Activated naive CD4-positive, alpha-beta T cell treated with anti-CD3 and anti-CD28 coated beads, Interleukin-2, amount 50 U/mL, for 72 hours (primary cell): ENCODE measurements at places on chromosomes 6 and 20.

DNA sequence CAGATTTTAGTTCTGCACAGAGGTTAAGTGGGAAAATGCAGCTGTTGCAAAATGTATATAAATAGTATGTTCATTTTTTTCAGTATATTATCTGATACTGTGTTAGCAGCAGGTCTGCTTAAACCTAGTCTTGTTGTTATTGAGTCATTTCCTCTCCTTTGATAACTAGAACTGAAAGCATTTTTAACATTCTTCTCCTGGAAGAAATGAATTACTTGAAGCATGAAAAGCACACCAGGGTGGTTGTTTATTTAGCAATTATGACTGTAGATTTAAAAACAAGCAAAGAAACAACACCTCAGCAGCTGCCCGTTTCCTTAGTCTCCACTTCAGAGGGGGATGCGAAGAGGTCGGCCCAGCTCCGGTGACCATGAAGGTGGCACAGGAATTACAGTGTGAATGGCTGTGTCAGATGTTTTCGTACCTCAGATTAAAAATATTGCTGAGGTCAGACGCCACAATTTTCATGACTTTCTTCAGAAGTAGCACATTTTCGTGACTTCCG, 53.5 kb downstream of the GOPC start:
- no peak for DNase-seq

GRCh38 chr20:34995192-34995591, 39.5 kb downstream of the MYH7B start:
- DNase-seq, result no peak

- DNase-seq, result no peak
Observed at GRCh38 chr6:12963567-12963966, 247.0 kb downstream of the PHACTR1 start.

GRCh38 chr6:25297039-25297441, 17.9 kb downstream of the CARMIL1 start:
- no peak for DNase-seq

GRCh38 chr6:712805-713204, 19.9 kb upstream of the EXOC2 start:
- DNase-seq, result no peak

GRCh38 chr6:106555767-106556166, 73.5 kb downstream of the RTN4IP1 start:
- DNase-seq, result no peak

GRCh38 chr6:52868240-52868639, 27.6 kb upstream of the GSTA5 start:
- DNase-seq, result no peak

GRCh38 chr6:6512711-6513110, 75.8 kb upstream of the LY86 start:
- DNase-seq, result no peak

GRCh38 chr6:18422136-18422535, 35.0 kb downstream of the RNF144B start:
- DNase-seq, result no peak

DNA sequence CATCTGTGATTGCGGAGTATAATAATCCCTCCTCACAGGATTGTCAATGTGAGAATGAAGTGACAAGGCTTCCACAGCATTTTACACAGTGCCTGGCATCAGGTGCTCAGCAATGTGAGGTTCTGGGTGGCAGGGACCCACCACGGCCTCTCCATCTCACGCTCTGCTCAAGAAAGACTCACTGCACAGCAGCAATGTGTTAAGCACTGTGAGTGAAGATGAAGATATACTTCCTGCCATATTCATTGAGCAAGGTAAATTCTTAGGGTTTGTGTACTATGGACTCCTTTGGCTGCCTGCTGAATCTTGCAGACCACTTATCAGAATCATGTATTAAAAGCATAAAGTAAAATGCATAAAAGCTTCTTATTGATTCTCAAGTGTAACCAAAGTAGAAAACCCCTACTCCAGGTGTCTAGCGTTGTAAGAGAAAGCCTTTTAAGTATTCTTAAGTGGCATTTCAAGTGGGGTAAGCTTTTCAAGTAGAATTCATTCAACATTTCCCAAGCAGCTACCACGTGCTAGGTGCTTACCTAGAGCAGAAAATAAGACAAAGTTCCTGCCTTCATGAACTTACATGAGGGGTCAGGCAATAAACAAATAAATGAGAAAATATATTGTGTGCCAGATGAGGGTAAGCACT, 17.0 kb upstream of the MEP1A start:
- DNase-seq, result no peak

DNA sequence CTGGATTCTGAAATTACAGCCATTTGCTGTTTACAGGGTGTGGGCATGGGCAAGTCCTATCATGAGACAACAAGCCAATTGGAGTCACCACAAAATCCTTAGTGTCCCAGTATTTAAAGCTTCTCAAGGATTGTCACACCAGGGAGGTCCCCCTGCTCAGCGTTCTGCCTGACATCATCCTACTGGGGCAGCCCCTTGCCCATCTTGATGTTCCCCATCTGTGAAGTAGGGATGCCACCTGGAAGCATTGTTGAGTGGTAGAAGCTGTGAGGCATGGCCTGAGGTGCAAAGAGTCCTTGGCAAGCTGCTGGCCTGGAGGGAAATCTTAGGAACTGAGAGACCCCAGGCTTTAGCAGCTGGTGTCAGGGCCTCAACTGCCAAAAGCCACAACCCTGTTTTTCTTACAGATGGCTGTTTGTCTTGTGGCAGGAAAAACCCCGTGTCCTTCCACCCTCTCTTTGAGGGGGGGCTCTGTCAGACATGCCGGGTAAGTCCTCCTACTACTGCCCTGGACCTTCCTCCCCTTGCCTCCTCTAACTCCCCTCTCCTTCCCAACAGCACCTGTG, 23.3 kb upstream of the MAPRE1 start:
- no peak for DNase-seq

- DNase-seq, result no peak
Observed at GRCh38 chr6:137950581-137950980, 83.5 kb downstream of the TNFAIP3 start.

DNA sequence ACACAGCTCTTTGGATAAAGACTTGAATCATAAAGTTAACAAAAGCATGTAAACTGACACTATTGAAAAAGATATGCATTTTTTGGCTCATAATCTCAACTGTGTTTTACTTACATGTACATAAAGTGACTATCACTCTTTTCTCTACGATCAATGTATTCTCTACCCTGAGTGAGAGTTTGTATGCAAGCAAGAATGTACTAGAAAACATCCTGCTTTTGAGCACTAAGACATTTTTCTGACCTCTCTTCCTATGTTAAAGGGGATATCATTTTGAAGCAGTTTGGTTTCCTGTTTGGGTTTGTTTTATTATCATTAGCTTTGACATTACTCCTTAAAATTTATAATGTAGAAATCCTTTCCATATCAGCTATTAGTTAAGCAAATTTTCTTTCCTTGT, 910.8 kb downstream of the C6orf118 start:
- no peak for DNase-seq

- no peak for DNase-seq
Observed at GRCh38 chr20:19211661-19212468, 577 bp upstream of the SLC24A3 start.

- DNase-seq, result no peak
Observed at GRCh38 chr6:154773610-154774089, 40.4 kb downstream of the SCAF8 start.

- DNase-seq, result no peak
Observed at GRCh38 chr6:19662911-19663310, 174.3 kb upstream of the ID4 start.

GRCh38 chr20:53547664-53548239, 45.9 kb downstream of the ZNF217 start:
- DNase-seq, result peak; percentile 43

- peak; percentile 70 for DNase-seq
Observed at GRCh38 chr20:8131598-8132483, at the start of gene PLCB1. TSS of gene PLCB1 (plus strand) at chr20:8132266. CDS start at chr20:8132652, 386 bp downstream.

- no peak for DNase-seq
Observed at GRCh38 chr6:114315831-114316595, 26.8 kb downstream of the HS3ST5 start.

DNA sequence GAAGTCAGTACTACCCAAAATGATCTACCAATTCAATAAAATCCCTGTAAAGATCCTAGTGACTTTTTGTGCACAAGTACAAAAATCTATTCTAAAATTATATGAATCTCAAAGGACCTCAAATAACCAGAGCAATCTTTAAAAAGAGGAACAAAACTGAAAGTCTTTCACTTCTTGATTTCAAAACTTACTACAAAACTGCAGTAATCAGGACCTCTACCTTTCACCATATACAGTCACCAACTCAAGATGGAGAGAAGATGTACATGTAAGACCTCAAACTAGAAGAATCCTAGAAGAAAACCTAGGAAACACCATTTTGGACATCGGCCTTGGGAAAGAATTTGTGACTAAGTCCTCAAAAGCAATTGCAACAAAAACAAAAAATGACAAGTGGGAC, 109.5 kb upstream of the CD93 start:
- no peak for DNase-seq

GRCh38 chr6:156396791-156397418, 380.3 kb upstream of the ARID1B start:
- DNase-seq, result no peak

DNA sequence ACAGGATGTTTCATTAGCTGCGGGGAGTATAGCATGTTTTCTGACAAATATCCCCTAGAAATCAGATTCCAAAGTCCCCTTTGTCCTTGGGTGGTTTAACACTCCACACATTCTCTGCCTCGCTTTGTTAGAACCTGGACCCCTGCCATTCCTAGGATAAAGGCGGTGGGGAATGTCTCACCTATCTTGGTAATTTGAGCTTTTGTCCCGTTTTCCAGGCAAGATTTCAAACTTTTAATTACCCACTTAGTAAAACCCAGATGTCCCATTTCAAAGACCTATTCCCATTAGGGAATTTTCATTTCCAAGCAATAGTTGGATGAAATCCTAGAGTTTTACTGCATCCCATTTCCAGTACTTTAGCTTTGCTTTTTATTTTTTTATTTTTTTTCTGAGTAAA, 501.0 kb upstream of the MAP3K7 start:
- DNase-seq, result no peak

- no peak for DNase-seq
Observed at GRCh38 chr6:43074847-43075669, 1.1 kb upstream of the PTK7 start.

GRCh38 chr6:118080547-118080946, 173.5 kb downstream of the SLC35F1 start:
- no peak for DNase-seq

GRCh38 chr6:113219783-113220182, 637.4 kb upstream of the MARCKS start:
- no peak for DNase-seq

DNA sequence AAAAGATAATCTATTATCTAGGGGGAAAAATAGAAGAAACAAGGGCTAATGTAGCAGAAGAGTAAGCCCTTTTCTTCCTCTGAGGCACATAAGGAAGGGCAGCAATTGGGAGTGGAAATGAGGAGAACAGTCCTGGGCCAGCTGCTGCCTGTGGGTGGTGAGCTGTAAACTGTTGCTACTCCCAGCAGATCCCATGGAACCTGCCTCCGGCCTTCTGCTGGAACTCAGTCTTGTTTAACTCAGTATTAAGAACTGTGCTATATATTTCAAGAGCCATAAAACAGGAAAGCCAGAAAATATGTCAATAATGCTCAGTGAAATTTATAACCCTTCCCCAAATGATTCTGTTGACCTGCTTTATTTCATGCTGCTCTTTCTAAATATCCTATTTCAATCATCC, 464.2 kb downstream of the COL12A1 start:
- no peak for DNase-seq

- DNase-seq, result no peak
Observed at GRCh38 chr20:1644101-1644962, 13.2 kb downstream of the SIRPG start.

GRCh38 chr6:125604257-125604656, 145.2 kb upstream of the HEY2 start:
- DNase-seq, result no peak

DNA sequence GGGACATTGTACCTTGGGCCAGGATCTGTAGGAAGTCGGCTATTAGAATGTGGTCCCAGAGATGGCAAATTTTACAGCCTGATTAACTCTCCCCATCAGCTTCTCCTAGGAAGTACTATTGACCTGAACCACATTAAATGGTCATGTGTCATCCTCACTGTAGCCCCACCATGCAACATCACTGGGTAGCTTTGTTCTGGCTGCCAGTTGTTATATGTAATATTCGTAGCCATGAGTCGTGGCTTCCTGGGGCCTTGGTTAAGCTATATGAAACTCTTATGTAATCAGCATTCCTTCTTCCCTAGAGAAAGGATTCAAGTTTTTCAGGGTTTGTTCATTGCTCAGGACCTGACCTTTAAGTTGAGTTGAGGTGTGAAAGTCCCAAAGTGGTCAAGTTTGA, 125.7 kb downstream of the ANKS1A start:
- no peak for DNase-seq

DNA sequence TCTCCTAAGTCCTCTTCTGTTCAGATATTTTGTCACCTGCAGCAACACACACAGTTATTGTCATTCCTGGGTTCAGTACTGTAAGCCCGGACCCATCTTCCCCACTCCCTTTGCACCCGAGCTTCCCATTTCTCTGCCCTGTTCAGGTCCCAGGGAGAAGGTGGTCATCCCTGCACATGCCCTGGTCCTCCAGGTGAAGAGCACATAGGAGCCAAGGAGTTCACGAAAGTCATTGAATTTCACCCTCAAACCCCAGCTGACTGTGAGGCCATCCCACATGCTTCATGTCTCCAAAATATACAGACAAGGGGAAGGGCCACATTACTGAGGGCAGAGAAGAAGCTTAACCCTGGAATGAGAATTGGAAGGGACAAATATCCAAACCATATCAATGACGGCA, 8.1 kb downstream of the HLA-DPA1 start:
- no peak for DNase-seq

GRCh38 chr20:58017231-58017969, 211.1 kb downstream of the ANKRD60 start:
- no peak for DNase-seq

GRCh38 chr20:44057698-44058675, 129.0 kb downstream of the JPH2 start:
- DNase-seq, result no peak

- no peak for DNase-seq
Observed at GRCh38 chr6:69285054-69285453, 511.8 kb downstream of the LMBRD1 start.

- no peak for DNase-seq
Observed at GRCh38 chr20:4593149-4593525, 128.6 kb upstream of the PRND start.

- no peak for DNase-seq
Observed at GRCh38 chr20:5349448-5349847, 32.7 kb upstream of the PROKR2 start.

DNA sequence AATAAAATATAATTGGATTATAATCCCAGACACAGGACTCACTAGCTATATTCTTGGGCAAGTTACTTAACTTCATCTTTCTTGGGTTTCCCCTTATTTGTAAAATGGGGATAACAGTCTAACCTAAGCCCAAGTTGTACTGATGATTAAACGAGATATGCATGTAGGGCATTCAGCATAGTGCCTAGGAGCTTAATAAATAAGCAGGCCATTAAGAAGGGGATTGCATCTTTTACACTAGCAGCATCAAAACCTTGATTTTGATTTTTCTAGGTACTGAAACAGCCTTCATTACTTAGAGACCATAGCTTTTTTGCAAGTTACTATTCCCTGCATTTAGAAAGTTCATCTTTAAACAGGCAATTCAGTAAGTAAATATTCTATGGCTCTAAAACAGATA, 2.2 kb upstream of the QKI start:
- DNase-seq, result no peak

- no peak for DNase-seq
Observed at GRCh38 chr6:71258078-71258866, 30.3 kb upstream of the OGFRL1 start.
